ENCODE measurements at places on chromosomes 5 and 9.

DNA sequence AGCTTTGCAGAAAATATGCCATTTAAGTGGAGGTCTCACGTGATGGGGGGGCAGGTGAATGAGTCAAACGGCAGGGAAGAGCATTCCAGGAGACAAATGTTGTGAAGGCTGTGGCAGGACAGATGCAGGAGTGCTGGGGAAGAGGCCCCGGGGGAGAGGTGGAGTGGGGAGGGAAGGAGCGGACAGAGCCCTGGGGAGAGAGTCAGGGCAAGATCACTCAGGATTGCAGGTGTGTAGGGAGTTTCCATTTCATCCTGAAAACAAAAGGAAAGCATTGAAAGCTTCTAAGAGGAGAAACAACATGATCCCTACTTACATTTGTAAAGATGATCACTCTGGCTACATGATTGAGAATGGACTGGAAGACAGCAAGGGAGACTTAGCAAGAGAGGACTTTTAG is 323.3 kb downstream of the ASTN2 start:
- no peak for DNase-seq

DNA sequence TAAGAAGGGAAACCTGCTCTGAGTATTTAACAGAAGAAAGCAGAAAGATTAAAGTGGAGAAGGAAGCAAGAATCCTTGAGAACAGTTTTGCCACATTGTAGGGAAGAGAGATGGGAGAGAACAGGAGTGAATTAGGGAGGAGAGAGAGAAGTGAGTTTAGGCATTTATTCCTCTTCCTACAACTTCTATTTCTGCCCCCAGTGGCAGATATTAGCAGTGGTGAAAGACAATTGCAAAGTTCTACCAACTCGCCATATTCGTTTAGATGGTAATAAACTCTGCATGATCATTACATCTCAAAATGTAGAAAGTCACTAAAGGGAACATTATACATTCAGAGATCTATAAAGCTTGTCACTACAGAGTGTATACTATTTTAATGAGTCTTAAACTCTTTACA is 440.1 kb upstream of the TRPC7 start:
- no peak for DNase-seq

- no peak for DNase-seq
Observed at GRCh38 chr9:105883847-105884246, 189.5 kb downstream of the TMEM38B start.

DNA sequence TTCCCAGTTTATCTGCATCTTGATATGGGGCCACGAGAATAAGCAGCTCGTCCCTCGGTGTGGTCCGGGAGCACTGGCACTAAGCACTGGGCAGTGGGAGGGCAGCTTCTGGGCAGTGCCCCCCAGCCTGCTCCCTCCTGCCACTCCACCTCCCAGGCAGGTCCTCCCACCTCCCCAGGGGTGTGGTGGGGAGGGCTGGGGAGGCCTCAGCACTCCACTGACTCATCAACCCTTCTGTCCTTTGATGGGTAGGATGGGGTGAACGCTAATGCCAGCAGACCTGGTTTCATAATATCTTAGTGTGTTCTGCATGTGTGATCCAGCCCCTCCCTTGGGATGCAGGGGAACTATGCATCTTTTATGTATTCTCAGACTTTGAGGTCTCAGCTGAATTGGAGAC is 62.2 kb upstream of the GNE start:
- no peak for DNase-seq

DNA sequence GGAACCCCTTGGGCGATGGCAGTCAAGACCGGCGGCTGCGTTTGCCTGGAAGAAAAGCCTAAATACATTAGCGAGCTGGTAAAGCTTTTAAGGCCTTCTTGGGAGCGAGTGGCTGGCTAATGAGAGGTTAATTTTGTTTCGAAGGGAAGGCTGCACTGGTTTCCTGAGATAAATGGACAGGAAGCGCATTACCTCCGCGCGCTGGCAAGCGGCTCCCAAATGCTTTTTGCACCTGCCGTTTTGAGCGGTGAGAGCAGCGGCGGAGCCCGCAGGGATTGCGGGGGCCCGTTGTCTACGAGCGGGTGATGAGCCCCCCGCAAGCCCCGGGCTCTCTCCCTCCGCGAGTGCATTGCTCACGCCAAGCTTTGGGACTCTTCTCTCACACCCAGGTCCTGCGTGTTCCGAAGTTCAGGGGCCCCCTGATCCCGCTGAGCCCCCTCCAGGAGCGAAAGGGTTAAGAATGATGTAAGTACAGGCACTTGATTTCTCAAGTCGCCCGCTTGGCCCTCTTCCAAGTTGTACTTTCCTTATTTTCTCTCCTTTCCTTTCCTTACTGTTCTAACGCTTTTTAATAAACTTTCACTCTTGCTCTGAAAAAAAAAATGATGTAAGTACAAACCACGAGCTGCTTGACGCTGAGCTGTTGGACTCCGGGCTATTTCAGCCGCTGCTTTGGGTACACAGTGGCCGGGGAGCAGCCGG is 3.1 kb upstream of the RGMB start:
- peak; percentile 32 for DNase-seq

- no peak for DNase-seq
Observed at GRCh38 chr5:79120221-79120620, 8.6 kb downstream of the BHMT start.

DNA sequence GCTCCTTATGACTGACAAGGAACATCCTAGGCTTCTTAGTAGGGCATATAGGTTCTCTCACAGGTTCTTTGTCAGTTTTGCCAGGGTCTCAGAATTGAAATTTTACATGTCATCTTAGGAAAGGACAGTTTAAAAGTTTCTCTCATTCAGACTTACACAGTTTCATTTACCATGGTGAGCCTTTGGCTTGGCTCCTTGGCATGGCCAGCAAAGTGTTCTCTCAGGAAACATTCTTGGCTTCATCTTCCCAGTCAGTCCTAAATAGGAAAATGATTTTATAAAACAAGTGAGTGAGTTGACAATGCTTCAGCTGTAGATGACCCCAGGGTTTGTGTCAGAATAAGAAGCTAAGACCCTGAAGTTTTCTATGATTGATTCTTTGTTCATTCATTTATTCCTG is 191.6 kb downstream of the PCSK5 start:
- no peak for DNase-seq

- DNase-seq: no peak
Observed at GRCh38 chr9:13141629-13142028, 137.9 kb downstream of the MPDZ start.

- no peak for DNase-seq
Observed at GRCh38 chr5:167861928-167862426, 429.5 kb upstream of the WWC1 start.

- no peak for DNase-seq
Observed at GRCh38 chr5:74490814-74491213, 149.7 kb downstream of the ENC1 start.

DNA sequence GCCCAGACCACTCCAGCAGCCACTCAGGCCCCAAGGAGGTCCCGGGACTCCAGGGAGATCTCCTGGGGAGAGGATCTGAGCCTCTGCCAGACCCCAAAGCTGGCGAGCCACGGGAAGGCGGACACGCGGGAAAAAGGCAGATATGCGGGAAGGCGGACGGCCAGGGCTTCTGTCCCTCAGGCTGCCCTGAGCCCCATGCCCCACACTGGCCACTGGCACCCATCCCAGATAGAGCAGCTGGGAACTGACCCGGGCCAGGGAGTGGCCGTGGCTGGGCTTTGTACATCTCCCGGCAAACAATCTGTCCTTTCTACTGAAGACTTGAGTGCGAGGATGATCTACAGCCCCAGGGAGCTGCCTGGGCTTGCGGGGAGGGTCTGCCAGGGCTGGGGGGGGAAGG is 21.1 kb upstream of the NOTCH1 start:
- DNase-seq: no peak

DNA sequence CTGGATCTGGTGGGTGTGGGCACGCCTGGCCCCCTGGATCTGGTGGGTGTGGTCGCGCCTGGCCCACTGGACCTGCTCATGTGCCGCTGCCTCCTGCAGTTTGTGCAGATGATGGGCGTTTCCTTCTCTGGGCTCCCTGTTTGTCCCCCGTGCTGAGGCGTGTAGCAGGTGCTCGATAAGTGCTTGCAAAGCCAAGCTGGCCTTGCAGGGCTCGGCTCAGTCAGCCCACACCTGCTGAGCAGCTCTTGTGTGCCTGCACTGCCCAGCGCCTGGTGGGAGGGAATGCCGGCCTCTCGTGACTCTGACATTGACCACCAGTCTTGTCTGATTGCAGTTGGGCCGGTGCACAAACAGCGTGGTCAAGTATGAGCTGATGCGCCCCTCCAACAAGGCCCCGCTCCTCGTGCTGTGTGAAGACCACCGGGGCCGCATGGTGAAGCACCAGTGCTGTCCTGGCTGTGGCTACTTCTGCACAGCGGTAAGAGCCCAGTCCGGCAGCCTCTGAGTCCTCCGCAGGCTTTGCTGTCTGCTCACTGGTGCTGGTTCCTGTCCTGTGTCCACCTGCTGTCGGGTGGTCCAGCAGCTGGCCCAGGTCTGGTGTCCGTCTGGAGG is 102.7 kb upstream of the CACNA1B start:
- DNase-seq: no peak

DNA sequence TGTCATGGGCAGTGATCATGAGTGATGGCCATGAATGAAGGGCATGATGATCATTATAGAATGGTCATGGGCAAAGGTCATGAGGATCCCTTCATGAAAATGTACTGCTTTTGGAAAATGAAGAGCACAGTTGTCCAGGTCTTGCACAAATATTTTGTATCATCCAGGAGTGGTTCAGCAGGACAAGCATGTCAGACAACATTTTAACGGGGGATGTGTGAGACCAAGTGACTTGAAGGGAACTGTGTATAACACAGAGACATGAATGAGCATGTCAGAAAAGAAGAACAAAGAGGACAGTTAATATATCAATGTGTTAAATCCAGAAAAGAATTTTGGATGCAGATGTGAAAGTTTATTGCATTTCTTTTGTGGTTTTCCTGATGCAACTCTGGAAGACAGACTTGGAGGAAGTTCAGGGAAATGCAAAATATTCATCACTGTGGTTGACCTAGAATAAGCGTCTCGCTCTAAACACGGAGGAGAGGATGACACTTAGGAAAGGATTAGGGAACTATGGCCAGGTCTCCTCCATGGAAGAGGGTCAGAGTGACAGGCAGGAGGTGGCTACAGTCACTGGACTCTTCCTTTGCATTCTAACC is 116.1 kb upstream of the IRX4 start:
- DNase-seq: no peak

DNA sequence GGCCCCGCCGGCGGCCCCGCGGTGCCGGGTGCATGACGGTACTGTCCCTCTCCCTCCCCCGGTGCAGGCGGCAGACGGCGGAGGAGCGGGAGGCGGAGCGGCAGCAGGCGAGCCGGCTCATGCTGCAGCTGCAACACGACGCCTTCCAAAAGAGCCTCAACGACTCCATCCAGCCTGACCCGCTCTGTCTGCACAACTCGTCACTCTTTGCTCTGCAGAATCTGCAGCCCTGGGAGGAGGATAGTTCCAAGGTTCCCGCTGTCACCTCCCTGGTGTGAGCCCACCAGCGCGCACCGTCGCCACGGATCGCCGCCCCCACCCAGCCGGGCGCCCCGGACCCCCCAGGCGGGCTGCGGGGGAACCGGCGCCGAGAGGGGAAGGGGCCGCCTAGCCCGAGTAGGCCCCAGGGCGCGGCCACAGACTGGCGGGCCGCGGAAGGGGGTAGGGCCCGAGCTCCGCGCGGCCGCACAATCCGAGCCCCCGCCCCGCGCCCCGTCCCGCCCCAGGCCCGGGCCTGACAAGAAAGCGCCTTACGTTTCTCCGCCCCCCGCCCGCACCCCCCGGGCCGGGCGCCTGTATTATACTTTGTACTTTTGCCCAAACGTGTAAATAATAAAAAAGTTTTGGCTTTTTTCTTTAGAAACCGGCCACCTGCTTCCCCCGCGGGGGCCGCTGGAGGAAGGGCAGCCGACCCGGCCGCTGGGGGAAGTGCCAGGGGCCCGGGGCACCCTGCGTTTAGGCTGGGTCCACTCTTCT is 2.5 kb downstream of the TLX3 start:
- no peak for DNase-seq

DNA sequence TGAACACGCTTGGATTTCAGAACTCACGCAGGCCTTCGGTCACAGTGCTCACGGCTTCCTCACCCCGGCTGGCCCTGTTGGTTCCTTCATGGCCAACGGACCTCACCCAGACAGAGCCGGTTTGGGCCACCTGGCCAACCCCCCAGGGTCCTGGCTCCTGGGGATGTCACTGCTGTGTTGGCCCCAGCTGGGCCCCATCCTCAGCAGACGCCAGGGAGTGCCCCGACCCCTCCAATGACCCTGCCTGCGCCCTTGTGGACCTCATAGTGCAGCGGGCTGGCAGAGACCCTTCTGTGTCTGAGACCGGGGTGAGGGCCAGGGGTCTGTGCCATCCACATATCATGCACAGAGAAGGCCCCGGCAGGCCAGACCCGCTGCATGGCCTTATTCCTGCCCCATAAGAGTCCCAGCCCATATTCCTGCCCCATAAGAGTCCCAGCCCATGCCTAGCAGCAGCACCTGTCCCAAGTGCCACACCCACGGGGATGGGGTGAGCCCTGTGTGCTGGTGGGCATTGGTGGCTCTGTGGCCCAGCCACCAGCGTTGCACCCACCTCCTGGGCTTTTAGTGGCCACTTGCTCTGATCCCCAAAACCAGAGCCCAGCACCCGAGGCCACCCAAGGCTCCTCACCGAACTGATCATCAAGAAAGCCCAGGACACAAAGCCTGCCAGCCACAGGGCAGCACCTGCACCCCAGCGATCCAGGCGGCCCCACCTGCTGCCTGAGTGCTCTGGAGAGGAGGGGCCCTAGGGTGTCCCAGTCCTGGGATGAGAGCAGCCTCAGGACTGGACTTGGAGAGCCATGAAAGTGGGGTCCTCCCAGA is 1.3 kb upstream of the LPCAT1 start:
- no peak for DNase-seq

Measured in activated CD4-positive, alpha-beta T cell treated with anti-CD3 and anti-CD28 coated beads for 4 hours (primary cell).